ENCODE measurements at places on chromosomes 2 and 18.

- no peak for DNase-seq
Measured at GRCh38 chr2:178477443-178478129, 814 bp downstream of the FKBP7 start.

- DNase-seq, result no peak
Measured at GRCh38 chr18:43705850-43706249, 428.6 kb upstream of the SYT4 start.

DNA sequence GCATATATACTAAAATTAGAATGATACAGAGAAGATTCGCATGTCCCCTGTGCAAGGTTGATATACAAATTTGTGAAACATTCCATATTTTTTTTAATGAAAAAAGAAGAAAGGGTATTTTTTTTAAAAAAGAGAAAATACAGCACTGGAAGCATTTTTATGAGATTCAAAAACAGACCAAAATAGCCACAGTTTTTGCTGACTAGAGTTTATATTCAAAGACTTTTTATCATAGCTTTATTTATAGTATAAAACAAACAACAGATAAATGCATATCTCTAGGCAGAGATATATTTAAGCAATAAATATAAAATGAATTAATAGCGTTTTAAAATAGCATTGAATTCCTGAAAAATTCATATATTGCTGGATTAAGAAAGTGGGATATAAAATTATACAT, 436.5 kb upstream of the ACVR2A start:
- DNase-seq, result no peak

DNA sequence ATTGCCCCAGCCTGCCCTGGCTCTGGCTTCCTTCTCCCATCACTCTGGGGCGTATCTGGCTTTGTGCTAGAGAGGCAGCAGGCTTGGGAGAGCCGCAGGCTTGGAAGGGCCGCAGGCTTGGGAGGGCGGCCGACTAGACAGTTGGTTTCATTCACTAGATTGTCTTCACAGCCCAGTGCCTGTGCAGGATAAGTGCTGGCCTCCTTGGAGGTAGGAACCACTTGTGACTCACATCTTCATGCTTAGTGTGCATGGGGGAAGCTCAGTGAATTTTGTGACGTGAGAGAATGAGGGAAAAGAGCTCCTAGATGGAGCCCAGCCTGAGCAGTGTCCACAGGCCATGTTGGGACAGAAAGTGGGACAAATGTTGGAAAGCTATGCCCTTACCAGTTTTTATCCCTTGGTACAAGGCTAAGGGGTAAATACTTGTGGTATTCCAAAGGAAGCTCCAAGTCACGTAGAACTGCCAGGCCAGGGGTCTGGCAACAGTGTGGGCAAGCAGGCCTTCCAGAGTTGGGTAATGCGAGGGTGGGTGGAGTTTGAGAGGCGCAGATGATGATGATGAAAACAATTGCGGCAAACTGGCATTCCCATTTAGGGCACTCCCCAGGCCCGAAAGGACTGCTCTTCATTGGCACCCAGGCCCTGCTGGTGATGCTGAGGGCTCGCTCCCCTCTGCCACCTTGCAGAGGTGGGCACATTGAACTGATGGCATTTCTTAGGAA, 100.1 kb downstream of the DDX1 start:
- DNase-seq, result no peak

DNA sequence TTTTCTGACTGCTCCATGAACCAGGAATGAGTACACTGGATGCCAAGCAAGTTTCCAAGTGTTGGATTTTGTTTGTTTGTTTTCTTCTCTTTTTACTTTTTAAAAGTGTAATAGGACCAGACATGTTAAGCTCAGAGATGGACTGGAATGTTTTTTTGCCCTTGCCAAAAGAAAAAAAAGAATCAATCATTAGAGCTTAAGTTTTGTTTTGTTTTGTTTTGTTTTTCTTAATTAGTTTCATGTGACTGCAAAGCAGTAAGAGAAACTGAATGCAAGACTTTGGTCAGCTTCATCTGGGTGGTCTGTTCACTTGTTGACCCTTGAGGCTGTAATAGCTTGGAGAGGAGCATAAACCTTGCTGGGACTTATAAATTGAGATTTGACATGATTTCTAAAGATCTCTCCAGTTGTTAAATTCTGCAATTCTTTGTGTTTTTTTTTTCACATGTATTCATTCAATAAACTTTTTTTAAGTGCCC, 42.4 kb upstream of the SLC1A4 start:
- no peak for DNase-seq

DNA sequence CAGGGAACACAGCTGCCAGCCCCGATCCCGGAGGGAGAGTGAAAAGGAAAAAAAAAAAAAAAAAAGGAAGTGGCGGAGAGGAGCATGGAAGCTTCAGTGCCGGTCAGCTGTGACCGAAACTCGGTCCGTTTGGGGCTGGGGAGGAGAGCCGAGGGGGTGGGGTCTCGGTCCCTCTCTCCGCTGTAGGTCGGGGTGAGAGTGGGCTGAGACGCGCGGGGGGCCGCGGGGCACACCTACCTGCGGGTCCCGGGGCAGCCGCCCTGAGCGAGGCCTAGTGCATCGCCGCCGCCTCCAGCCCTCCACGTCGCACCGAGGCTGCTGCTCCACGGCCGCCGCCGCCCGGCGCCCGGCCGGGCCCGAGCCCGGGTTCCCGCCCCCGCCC, 536 bp downstream of the VPS54 start:
- peak; percentile 29 for DNase-seq

GRCh38 chr2:217968023-217968422, 34.8 kb downstream of the TNS1 start:
- no peak for DNase-seq

- DNase-seq, result no peak
Measured at GRCh38 chr2:139694327-139694726, 914.1 kb upstream of the NXPH2 start.

GRCh38 chr2:3563521-3563976, 5.4 kb upstream of the RNASEH1 start:
- no peak for DNase-seq

DNA sequence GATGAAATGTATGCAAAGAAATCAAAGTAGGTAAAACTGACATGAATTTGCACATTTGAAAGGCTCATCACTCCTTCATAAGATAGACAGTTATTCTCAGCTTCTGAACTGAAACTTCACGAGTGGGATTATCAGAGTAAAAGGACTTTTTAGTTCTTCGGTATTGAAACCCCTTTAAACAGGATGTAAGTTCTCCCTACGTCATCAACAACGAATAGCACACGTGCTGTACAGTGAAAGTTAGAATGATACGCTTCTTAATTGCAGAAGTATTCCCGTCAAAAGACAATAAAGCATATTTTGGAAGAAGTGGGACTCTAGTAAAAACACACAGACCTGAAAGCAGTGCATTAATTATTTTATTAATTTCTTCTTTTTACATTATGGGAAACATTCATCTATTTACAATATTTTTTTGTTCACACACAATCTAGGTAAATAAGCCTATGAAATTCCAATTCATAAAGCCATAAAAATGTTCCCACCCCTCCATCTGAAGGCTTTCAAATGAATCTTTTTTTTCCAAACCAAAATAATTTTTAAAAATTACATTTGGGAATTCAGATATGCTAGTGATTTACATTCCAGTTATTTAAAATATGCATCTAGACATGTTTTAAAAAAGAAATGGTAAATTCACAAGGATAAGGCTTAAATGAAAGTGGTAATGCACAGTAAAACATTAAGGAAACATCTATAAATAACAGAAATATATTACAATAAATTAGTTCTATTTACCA, 45.9 kb downstream of the TGIF1 start:
- DNase-seq, result no peak

- DNase-seq, result no peak
Measured at GRCh38 chr2:83016343-83017110, 1442.6 kb downstream of the SUCLG1 start.

DNA sequence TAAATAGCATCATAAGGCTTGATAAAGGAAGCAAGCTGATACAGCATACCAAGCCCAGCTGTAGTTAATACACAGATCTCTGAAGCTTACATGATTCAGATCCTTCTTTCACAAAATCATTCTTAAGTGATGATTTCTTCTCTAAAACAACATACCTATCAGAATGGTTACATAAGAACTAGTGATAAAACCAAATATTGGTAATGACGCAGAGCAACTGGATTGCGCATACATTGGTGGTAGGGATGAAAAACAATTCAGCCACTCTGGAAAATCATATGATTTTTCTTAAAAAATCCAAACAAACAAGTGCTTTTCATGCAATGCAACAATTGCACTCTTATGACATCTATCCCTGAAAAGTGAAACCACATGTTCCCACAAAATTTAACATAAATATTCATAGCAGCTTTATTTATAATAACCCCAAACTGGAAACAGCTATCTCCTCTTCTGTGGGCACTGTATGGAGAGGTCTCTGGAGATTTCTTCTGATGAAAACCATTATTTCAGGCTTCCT, 153.6 kb upstream of the DSEL start:
- DNase-seq, result no peak

- DNase-seq, result no peak
Measured at GRCh38 chr2:222652491-222653255, 3.2 kb downstream of the FARSB start.

DNA sequence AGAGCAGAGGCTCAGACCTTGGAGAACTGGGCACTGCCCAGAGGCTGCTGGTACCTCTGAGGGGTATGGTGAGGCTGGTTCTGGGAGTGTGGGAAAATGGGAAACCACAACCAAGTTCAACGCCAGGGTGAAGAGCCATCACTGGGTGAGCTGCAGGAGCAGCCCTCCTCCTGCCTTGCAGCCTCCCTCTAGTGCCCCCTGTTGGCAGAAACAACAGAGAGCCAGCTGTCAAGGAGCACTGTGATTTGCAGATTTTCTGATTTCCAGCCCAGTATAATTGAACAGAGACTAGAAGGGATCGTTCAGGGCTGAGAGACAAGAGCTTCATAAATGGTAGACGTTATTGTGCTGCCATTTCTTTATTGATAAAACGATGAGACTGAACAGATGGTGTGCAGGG, 50.5 kb downstream of the MAPK4 start:
- DNase-seq, result no peak

DNA sequence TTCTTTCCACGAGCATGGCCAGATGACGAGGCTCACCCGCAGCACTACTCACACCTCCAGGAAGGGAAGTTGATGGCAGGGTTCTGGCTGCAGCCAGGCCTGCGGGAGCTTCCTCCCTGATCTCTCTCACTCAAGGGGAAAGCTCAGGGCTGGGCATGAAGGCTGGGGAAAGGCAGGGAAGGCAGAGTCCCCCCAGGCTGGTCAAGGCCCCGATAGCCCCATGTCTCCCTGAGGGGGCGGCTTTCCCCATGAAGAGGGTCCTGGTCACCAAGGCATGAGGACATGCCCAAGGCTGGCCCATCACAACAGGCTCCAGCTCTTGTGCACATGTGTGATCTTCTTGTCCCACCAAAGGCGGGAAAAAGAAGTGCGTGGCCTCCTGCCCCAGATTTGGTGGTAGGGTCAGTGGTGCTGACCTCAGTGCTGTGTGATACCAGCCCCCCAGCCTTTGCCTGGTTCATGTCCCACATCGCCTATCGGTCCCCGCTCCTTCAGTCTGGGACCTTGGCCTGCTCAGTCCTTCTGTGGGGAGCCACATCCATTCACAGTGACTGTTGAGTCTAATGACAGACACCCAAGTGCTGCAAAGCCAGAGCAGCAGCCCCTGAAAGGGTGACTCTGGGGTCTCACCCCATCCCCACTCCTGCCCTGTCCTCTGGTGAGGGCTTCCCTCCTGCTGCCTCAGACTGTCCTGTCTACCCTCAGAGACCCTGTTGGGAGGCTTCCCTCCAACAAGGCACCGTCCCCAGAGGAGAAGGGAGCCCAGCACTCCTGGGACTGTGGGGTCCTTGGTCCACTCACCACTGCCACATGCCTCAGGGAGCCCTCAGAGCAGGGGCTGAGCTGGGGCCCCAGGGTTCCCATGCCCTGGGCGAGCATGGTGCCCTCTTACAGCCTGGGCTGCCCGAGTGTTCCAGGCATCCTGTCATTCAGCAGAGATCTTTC, 49.8 kb upstream of the ALPP start:
- no peak for DNase-seq

- no peak for DNase-seq
Measured at GRCh38 chr2:1868683-1869141, 124.4 kb upstream of the PXDN start.

GRCh38 chr2:69459936-69460335, 22.7 kb upstream of the NFU1 start:
- no peak for DNase-seq

GRCh38 chr2:109458512-109458911, 155.3 kb downstream of the SEPTIN10 start:
- DNase-seq, result no peak

DNA sequence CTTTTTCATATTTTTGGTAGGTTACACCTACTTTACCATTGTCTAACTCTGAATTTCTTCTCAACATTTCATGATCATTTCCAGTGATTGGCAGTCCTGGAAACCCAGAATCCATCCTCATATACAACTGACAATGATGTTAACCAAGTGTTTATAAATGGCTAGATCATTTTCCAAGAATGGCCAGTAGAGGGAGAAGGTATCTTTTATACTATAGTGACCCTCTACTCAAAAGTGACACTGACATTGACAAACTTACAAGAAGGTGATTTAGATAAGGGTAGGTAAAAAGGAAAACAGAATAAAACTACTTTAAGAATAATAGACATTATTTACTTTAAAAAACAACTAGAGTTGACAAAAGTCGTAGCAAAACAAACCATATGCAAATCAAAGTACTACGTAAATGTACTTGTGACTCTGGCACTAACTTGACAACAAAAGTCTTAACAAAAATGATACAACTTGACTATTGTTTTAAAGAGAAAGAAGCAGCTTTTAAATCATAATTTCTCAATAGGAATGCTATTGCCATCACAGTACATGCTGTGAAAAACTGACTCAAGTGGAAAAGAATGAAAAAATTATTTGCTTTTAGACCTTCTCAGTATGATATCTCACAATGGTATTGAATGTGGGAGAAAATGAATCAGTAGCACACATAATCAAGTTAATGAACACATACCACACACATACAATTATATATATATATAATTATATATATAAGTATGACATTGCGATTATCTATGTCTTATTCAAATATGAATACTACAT, 76.6 kb upstream of the GRB14 start:
- DNase-seq, result no peak

DNA sequence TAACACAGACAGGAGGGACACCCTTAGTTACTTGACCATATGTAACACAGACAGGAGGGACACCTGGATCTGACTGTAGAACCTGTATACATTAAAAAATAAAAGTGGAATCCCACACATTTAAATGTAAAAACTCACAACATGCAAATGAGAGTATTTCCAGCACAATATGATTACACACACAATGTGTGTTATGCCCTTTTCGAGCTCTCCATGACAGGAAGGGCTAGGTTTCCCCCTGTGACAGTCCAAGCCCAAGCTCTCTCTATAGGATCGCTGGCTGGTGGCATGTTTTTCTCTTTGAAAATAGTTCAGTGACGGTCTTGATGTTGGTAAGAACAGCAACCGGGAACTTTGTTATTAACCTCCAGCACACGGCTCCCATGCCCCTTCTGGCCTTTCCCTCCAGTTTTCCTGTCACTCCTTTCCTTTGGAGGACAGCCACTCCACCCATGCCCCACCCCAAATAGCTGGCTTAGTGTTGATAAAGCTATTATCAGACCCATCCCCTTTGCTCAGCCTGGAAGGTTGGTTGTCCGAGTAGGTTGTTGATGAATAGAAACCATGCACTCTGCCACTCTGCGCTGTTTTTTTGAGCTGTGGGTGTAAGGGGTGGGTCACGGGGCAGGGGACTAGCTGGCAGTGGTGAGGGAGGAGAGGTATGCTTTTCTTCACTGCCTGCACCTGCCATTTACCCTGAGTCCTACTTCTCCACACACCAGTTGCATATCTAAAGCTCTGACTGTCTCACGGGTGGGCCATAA, 2.7 kb downstream of the RASGRP3 start:
- no peak for DNase-seq

GRCh38 chr2:10132596-10132995, 10.1 kb downstream of the RRM2 start:
- no peak for DNase-seq

Measured in HuH-7.5 (cell line).